ENCODE measurements at places on chromosomes 16 and 17.

DNA sequence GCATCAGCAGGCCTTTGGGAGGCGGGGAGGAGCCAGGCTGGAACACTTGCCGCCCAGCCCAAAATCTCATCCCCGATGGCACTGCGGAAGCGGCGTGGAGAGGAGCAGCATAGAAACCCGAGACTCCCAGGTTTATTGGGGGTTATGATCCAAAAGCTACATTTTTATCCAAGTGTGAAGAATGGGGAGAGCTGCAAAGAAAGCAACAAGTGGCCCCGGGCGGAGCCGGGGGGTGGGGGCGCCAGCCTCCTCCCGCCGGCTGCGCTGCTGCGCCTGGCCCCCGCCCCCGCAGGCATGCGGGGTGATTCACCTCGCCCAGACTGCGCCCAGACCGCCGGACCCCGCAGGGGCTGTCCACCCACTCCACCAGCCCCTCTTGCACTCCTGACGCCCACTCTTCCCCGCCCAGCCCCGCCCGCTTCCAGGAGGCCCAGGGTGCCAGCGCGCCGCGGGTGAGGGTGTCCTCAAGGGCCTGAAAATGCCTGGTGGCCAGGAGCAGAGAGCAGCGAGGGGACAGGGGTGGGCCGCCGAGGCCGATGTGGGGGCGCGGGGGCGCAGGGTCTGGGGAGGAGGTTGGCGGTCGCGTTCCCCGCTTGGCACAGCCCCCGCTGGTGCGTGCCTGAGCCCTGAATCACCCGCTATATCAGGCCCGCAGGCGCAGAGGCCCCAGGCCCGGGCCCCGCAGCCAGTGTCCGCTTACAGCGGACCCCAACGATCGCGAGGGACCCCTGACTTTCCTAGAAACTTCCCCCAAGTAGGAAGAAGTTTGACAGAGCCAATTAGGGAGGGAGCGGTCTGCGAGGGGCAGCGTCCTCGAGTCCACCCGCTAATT is 1.3 kb downstream of the CAVIN1 start:
- peak; percentile 52 for DNase-seq

DNA sequence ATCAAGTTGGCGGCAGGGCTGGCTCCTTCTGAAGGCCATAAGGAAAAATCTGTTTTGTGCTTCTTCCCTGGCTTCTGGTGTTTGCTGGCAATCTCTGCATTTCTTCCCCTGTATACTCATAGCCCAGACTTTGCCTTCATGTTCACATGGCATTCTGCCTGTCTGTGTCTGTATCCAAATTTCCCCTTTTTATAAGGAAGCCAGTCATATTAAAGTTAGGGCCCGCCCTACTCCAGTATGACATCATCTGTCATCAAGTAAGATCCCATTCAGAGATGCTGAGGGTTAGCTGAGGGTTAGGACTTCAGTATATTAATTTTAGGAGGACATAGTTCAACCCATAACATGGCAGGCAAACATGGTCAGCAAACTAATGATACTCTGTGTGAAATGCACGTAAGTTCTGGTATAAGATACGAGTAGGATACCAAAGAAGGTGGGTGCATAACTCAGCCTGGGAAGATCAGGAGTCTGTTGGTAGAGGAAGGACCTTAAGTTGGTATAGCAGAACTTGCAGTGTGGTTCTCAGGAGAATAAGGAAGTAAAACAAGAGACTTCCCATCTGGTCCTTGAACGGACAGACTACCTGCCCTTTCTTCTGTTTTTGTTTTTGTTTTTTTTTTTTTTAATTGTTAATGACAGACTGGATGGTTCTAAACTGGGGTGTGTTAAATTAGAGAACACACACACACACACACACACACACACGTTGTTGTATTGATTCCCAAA is 13.9 kb downstream of the MAP2K6 start:
- no peak for DNase-seq

- DNase-seq: no peak
Measured at GRCh38 chr17:40590742-40591141, 25.5 kb upstream of the CCR7 start.

GRCh38 chr16:57383276-57384247 is 11.3 kb downstream of the CX3CL1 start:
- no peak for DNase-seq

DNA sequence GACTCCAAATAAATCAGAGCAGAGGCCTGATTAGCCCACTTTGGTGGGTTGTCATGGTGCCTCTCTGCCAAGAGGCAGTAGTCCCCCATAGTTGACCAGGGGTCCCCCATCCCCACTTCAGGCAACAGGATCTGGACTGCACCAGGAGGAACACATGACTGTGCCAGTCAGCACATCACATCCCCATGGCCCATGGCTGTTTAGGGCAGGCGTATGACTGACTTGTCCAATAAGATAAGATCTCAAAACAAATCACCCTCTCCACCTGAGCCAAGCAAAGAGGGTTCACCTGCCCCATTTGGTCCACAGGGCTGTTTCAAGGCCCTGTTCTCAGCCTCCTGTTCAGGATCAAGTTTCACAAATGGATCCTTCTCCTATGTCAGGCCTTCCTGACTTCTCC is 93.3 kb downstream of the C16orf78 start:
- DNase-seq: no peak

DNA sequence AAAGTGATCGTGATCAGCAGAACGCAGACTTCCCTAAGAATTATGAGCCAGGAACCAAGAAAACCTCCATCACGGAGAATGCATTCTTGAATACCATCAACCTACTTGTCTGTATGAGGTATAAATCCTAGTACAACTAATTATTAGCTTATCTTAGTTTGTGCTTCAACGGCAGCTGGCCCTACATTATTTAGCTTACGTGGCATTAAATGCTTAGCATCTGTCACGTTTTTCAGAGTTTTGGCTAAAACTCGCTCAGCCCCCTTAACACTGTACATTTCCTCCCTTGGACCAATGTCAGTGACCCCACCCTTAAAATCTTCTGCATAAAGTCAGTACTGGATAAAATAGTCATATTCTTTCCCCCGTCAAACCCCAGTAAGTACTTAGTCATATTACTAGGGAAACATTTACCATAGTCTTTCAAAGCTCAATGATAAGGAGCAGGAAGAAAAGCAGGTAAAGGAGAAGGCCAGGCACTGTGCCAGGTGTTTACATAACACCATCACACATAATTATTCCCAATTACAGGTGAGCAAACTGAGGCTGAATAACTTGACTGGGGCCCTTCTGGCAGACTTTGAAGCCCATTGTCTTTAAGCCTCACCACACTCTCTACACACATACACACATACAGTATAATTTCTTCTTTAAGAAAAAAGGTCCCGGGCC is 16.6 kb upstream of the TXNDC11 start:
- no peak for DNase-seq

- DNase-seq: no peak
Measured at GRCh38 chr16:78762222-78762621, 662.8 kb downstream of the WWOX start.

DNA sequence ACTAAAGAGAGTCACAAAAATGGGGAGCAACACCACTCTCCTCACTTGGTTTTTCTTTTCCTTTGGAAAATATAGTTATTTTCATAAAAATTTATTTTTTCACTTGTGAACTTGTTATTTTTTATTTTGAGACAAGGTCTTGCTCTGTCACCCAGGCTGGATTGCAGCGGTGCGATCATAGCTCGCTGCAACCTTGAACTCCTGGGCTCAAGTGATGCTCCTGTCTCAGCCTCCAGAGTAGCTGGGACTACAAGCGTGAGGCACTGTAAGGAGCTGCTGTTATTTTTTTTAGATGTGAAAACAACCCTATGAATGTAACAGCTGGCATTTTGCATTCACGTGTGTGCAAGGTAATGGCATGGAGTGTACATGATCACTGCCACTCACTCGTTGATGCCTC is 24.9 kb downstream of the LRRC75A start:
- no peak for DNase-seq

- no peak for DNase-seq
Measured at GRCh38 chr17:42922294-42922693, 21.7 kb downstream of the G6PC1 start.

GRCh38 chr17:73182616-73183310 is 10.1 kb upstream of the COG1 start:
- DNase-seq: no peak

DNA sequence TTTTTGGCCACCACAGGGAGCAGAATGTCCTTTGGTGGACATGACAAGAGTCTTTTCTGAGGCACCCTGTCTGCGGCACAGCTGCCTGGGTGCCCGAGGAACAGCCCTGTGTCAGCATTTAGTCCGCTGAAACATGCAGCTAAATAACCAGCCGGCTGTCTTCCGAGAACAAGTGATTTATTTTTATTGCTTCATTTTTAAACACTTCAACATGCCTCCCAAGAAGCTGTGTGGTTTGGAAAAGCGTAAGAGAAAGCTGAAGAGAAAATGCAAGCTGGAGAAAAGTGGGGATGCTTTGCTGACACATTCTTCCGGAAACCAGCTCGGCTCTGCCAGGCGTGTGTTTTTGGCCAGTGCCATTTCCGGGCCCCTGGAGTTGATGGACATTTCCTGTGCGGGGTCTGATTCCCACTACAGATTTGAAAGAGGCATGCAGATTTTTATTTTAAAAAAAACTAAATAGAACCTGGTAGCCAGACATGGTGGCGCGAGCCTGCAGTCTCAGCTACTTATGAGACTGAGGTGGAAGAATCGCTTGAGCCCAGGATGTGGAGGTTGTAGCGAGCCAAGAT is 94.7 kb downstream of the SEC14L1 start:
- DNase-seq: no peak

DNA sequence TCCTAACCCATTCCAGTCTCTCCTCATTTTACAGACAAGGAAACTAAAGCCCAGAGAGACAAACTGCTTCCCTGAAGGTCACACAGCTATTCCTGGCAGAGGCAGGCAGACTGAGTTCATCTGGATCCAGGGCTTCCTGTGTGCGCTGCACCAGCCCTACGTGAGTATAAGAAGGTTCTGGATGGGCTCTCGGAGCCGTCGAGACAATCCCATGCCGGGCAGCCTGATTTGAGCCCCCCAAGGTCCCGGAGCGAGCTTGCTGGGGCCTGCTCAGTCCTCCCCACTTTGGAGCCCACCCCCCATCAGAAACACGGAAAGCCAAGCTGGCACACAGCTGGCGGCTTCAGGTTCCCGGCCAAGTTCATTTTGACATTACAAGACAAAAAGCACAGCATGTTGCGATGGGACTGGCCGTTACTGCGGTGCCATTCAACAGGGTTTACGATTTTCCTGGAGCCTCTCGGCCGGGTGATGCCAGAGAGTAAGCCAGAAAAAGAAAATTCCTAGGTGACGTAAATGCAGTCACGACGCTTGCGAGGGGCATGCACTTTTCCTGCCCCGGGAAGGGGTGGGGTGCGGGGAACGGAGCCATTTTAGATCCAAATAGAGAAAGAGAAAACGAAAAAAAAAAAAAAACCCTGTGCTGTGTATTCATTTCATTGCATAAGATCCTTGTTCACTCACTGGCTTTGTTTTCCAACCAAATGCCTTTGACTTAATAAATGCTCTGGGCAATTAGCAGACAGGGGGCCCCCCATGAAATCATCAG is 167.1 kb upstream of the FOXF1 start:
- DNase-seq: no peak

- no peak for DNase-seq
Measured at GRCh38 chr16:85480727-85481101, 132.4 kb upstream of the GSE1 start.

DNA sequence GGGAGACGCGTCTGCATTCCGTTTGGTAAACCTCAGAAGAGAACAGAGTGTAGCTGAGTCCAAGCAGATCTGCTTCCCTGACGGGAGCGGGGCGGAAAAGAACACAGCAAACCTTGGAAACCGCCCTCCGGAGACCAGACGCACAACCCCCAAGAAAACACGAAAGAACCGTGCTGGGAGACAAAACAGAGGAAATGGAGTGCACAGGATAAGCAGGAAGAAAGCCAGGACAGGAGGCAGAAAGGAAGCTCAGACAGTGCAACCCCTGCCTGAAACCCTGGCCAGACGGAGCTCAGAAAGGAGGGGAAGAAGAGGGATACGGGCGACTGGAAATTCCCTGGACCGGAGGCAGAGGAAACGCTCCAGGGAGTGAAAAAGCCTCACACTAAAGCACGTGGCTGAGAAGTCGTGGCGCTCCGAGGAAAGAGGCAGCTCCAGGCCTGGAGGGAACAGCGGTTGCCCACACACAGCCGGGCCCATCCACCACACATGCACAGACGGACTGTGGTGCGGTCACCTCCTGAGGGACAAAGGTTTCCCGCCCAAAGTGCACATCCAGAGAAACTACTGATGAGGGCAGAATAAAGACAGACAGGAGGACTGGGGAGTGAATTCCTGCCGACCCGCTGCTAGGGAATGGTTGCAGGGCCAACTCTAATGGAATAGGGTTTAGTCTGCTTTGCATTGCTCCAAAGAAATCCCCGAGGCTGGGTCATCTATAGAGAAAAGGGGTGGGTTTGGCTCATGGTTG is 10.2 kb downstream of the DPEP1 start:
- no peak for DNase-seq

DNA sequence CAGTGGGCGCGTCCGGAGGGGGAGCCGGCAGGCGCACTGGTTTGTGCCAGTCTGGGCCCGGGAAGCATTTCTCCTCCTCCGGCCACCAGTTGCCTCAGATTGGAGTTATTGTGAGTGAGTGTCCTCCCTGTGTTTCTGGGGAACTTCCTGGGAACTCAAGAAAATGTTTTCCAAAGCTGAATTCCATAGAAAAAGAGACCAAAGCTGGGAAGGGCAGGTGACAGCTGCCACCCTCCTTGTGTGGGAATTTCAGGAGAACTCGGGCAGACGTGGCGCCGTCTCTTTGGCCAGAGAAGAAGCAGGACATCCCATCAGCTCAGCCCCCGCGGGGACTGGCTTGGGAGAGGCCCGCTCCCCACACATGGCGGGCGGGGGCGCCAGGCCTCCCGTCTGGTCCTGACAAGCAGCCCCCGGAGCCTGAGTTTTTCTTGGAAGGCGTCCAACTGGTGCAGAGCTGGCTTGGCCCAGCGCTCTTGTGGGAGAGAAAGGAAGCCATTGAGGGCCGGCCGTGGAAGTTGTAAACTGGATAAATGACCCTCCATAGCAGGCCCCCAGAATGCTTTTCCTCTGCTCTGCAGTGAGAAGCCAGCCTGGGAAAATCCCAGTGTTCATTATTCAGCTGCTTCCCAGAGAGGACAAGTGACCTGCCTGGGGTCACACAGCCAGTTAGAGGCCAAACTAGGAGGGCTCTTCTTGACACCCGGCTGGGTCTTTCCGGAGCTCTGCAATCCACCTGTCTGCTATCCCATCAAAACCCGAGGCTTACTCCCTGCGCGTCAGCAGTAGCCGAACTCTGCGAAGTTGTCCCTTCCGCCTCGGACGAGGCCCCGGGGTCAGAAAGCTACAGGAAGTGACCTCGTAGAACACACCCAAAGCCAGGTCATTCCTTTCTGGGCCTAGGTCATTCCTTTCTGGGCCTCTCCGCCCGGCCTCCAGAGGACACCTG is 39.2 kb upstream of the GSE1 start:
- DNase-seq: no peak

GRCh38 chr16:86095906-86096485 is 197.0 kb downstream of the IRF8 start:
- DNase-seq: peak; percentile 24

DNA sequence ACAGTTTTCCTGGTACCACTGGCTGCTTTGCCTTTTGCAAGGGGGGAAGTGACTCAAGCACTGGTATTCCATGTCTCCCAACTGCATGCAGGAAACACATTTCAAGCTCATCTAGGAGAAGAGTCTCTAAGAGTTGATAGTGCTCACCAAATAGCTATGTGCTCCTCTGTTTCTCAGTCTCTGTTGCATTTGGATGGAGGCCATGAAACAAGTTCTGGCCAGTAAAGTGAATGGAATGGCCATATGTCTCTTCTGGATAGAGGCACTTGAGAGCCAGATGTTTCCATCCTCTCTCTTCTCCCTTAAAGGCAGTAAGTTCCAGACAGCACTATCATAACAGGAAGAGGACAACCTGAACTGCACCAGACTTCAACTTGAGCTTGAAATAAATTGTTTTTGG is 60.6 kb downstream of the C16orf82 start:
- DNase-seq: no peak

GRCh38 chr17:31537565-31538011 is 146.1 kb downstream of the RAB11FIP4 start:
- DNase-seq: no peak
